ENCODE measurements at places on chromosomes 7 and 10.

GRCh38 chr10:31745612-31746376 lies 182.8 kb downstream of the ARHGAP12 start:
- no peak for DNase-seq

DNA sequence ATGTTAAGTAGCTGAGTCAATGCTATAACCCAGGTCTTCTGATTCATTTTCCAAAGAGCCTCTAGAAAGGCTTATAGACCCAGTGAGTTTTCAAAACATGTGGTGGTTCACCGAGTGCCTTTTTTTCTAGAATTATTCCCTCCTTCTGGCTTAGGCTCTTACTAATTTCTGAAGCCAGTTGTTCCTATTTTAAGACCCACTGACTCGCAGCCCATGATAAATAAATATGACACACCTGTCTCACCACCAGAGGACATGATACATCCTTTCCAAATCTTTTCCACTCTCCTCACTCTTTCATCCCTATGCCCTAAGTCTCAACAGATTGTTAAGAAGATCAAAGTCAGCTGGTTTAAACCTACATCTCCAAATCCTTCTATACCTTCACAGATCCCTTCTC lies 126.0 kb upstream of the WNT16 start:
- no peak for DNase-seq

DNA sequence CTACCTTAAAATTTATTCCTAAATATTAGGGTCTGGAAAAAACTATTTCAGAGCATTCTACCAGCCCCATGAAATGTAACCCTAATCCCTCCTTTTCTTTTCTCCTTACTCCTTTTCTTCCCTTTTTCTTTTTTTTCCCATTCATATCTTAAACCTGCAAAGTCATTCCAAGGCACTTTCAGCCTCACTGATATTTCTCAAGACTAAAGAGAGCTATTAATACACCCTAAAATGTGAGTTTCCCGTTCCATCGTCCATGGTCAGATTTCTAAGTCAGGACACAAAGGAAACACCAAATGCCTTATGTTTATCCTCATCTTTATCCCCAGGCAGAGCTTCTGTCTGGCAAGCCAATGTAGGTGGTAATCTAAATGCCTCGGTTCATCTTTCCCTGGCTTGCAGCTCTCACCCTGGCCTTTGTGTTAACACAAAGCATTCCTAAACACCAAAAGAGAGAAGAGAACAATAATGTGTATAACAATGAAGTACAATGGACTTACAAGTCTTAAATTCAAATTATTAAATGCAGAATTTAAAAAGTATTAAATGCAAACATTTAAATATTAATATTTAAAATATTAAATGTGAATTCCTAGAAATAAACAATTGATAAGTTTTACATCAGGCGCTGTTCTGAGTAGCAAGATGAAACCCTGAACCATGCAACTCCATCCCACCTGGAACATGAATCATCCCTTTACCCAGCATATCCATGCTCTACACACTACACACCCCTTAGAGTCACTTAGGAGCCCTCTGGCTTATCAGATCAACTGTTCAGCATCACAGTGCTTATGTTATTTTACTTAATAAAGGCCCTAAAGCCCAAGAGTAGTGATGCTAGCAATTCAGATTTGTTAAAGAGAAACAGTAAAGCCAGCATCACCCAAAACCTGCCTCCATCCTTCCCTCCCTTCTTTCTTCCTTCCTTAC lies 26.8 kb downstream of the MICU1 start:
- DNase-seq, result no peak

DNA sequence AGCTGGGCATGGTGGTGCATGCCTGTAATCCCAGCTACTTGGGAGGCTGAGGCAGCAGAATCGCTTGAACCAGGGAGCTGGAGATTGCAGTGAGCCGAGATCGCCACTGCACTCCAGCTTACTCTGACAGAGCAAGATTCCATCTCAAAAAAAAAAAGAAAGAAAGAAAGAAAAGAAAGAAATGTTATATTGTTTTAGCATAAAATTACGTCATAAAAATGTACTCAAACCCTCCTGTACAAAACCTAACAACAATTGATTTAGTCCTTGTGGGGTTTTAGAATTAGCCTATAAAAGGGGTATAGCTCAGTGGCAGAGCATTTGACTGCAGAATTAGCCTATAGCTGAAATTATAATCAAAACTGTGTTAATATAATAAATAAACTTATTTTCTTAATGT lies 27.9 kb downstream of the PIK3AP1 start:
- DNase-seq, result no peak

DNA sequence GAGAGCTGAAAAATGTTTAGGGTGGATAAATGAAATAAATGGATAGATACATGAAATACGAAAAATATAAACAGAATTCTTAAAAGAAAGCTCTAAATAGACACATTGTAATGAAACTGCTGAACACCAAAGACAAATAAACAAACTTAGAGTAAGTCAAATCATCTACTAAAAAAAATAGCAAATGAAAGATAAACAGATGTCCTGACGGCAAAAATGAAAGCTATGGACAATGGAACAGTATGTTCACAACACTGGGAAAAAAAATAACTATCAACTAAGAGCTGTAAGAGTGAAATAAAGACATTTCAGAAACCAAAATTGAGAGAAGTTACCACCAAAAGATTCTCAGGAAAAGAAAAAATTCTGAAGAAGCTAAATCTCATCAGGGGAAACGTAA lies 106.1 kb downstream of the SGMS1 start:
- no peak for DNase-seq

GRCh38 chr7:92058040-92058439 lies 76.2 kb downstream of the CYP51A1 start:
- no peak for DNase-seq

DNA sequence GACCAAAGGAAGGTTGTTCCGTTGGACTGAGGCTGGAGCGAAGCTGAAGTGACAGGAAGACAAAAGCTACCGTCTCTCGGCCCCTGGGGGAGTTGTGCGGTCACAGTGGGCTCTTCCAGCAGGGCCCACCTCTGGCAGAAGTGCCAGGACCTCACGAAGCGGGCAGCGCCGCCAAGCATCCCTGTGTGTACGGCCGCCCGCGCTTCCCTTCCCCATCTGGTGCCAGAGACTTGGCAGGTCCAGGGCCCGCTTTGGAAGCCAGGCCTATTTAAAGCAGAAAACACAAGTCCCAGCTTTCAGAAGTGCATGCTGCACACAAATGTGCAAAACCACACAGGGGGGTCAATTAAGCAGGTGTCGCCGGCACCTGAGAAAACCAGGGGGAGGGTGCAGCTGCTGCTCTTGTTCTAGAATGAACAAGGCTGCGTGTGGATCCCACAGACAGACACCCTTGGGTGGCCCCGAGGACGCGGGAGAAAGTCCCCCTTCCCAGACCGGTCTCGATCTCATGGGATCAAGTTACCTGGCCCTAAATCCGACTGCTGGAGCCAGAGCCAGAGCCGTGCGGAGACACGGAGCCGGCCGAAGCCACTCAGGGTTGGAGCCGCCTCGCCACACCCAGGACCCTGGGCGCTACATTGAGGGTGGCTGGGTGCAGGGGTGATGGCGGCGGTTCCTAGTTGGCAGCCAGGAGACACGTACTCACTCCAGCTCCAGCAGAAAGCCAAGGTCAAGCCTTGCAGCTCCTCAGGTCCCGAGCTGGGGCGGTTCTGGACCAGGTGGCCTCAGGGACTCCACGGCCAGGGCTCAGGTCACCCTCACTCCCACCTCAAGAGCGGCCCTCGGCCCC lies 51.8 kb upstream of the PPP2R2D start:
- no peak for DNase-seq

GRCh38 chr10:5645375-5645774 lies 21.0 kb downstream of the ASB13 start:
- no peak for DNase-seq

- DNase-seq, result no peak
Measured at GRCh38 chr7:127383123-127383835, 9.2 kb downstream of the ZNF800 start.

DNA sequence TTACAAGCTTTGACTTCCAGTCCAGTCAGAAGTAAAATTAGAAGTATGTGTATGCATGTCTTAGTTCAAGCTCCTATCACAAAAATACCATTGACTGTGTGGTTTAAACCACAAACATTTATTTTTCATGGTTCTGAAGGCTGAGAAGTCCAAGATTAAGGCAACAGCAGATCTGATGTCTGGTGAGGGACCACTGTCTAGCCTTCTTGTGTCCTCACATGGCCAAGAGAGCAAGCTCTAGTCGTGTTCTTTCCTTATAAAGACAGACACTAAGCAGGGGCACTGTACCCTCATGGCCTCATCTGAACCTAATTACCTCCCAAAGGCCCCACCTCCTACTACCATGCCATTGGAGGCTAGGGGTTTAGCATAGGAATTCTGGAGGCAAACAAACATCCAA lies 41.3 kb upstream of the ARL4A start:
- DNase-seq, result no peak

GRCh38 chr10:28561531-28561930 lies 28.6 kb downstream of the WAC start:
- DNase-seq, result no peak

- DNase-seq, result no peak
Measured at GRCh38 chr10:76451911-76452310, 1020.5 kb downstream of the LRMDA start.

Measured in hematopoietic multipotent progenitor cell (in vitro differentiated cells).